ENCODE measurements at places on chromosomes 2 and 18.

GRCh38 chr18:27921904-27922751 is 254.8 kb downstream of the CDH2 start:
- no peak for DNase-seq

DNA sequence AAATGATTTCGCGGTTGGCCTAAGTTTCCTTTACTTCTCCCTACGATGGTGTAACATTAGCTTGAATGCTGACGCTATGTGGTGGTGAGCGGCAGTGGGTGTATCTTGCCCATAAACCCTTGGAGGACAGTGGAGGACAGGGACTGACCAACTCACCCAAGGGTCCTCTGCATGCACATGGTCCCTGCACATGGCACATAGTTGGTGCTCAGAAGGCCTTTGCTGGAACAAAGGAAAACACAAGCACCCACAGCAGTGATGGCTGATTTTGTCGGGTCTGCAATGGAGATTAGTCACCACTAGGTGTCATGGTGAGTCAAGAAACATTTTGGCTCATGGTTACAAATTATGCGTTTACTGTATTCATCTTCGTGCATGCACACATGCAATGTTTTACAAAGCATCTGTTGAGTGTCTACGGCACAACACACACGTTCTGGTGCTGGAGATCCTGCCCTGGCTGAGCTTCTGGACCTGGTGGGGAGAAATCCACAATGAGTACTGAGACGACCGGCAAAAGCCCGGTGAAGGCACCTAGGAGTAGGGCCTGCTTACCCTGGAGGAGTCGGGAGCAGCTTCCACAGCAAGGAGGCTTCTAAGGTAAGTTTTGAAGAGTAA is 44.0 kb downstream of the PDCL3 start:
- no peak for DNase-seq

DNA sequence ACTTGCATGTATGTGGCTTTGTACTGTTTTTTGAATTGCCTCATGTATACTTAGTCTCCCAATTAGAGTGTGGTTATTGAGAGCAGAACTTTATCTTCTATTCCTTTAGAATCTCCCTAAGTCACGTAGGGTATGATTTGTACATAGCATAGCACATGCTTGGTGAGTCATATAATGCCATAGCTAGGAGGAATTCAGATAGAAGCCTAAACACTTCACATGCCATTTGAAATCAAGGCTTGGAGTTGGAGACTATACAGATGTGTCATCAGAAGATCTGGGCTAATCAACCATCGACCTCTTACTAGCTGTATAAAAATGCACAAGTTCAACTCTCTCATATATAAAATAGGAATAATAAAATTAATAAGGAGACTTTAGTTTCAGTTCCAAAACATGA is 222.6 kb upstream of the ST6GAL2 start:
- DNase-seq = no peak

- DNase-seq = no peak
Measured at GRCh38 chr2:54207666-54208195, 48.3 kb downstream of the TSPYL6 start.

DNA sequence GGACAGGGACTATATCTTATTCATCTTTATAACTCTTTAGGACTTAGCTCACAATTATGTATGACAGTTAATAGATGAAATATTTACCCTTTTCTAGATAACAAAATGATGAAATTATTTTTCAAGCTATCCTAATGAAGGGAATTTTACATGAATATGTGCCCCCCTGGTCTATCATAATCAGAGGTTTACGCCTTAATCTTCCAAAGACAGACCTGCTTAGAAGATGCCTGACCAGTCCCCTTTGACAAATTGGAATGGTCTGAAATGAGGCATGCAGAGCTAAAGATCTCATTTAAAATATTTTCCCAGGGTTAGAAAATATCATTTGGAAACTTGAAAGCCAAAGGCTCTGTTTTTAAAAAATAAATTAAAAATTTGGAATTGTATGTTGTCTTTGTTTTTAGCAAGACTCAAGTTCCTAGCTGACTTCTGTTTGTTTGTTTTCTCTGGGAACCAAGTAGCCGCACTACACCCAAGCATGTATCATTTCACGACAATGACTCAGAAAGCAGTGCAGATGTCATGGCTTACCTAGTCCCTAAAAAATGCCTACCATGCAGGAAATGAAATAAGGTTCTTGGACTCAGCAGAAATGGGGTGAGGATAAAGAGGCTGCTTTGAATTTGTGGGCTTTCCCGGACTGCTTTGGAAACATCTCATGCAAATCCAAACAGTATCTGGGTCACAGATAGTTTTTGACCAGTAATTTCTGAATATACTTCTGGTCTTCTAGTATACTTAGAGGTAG is 162.1 kb downstream of the ZEB2 start:
- no peak for DNase-seq

DNA sequence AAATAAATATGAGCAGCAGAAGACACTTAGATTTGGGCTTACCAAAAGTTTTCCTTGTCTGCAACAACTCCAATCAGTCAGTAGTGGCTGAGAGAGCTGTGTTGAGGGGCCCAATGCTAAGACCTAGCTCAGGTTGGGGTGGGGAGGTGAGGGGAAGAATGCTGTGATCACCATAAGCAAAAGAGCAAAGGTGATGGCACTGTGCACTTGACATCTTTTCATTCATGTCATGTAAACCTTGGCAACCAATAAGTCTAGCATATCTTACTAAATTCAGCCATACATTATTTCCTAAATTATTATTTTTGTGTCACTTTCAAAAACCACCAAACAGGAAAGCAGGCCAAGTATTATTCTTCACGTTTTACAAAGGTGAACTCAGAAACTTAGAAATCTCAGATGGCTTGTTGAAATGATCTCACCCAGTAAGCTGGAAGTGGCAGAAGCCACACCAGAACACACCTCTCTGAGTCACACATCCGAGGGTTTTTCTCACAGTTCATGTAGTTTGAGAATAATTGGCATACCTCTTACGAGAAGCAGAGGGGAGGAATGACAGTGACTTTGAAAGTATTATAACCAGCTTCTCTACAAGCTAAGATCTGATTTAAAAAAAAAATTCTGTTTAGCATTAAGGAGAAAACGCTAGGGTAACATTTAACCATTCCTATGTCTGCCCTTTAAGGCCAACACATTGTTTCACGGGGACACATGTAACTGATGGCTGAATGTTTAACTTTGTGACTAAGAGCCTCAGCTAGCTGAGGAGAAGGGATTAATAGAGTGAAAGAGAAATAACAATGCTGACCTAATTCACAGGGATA is 43.3 kb upstream of the SETBP1 start:
- no peak for DNase-seq

DNA sequence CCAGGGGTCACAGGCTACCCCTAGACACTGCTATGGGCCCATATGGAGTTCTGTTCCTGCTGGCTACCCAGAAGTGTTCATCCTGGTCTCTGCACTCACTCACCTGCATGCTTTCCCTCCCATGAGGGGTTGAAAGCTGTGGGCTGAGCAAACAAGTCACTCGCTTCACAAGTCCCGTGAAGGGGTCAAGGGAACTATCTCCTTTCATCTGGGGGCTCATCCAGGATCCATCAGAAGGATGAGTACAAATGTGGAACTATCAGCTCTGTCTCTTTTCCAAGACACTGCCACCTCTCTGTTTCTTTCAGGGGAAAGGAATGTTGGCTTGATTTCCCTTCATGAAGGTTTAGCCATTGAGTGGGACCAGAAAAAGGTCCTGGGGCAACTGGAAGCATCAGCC is 21.7 kb downstream of the SULT1C4 start:
- no peak for DNase-seq

DNA sequence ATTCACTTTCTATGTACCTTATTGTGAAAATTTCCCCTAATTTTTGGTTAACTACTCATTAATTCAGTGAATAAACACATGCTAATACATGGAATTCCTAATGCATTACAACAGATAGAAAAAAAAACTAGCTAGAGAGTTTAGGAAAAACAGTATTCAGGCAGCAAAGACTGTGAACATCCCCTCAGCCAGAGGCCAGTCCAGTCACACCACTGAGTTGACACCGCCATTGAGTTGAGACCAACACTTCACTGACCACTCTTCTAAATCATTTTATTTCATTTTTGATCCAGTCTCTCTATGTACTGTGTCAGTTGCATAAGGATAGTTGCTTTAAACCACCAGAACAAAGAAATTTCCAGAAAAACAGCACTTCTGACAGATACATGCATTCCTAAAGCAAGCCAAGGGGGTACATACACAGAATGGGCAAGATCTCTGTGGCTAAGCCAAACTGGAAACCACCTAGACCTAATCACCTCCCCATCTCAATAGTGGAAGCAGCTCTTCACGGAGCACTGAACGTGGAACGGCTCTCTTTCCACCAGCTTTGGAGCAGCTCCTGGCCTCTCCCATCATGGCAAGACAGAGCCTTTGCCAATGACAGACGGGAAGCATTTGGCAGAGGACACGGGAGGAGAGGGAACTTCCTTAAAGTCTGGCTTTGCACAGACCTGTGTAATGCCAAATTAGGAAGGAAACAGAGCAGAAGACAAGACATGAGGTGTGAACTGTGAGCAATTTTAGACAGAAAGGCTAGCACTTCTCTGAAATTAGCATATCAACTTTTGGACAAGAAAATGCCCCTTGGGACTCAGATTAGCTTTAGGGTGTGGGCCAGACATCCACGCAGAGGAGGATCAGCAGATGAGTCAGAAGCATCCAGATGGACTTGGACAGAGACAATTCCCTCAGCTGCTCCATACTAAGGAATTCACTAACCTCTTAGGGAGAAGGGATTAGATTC is 36.4 kb downstream of the CACNB4 start:
- DNase-seq = no peak

- no peak for DNase-seq
Measured at GRCh38 chr18:76988031-76988826, 144.4 kb downstream of the MBP start.

- DNase-seq = no peak
Measured at GRCh38 chr2:59905731-59906130, 647.7 kb downstream of the BCL11A start.

Data from LNCaP clone FGC (cell line).